ENCODE measurements at places on chromosomes 12 and 14.

DNA sequence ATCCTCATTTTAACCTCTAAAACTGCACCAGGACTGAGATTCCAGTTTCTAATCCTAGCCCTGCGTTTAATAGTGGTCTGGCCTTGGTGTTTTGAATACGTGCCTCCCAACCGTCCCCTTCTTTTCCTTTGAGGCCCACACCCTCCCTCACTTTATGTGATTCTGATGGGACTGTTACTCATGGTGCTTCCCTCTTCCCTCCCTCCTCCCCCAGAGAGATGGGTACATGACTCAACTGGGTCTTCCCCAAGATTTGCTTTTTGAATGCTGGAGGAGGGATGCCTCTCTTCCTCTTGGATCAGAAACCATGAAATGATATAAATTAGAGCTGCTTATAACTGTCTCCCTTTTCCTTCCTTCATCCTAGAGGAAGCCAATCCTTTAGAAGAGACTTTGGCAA is 8.2 kb upstream of the PPP2R5E start:
- DNase-seq, result no peak

GRCh38 chr12:49777800-49778748 is 36.7 kb downstream of the TMBIM6 start:
- DNase-seq, result peak; percentile 79

GRCh38 chr14:39469094-39469710 is 37.0 kb upstream of the FBXO33 start:
- peak; percentile 5 for DNase-seq

- no peak for DNase-seq
These were observed 1031.9 kb upstream of the LRFN5 start for GRCh38 chr14:40574780-40575179.

GRCh38 chr12:41074473-41074769 is 113.7 kb upstream of the PDZRN4 start:
- DNase-seq, result no peak

DNA sequence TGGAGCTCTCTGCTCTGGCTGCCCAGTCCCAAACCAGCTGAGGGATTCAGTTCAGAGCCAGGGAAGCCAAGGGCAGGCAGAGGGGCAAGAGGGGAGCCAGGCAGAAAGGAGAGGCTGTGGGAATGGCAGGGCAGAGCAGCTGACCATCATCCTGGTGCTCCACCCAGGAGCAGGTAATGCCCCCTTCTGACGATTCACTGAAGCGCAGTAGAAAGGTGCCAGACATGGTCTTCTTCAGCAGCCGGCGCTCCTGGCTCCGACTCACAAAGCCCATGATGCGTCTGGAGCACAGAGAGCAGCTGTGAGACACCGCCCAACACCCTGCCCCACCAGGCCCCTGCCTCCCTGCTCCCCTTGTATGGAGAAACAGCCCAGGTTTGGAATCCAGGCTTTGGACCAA is 8.0 kb downstream of the IL23A start:
- no peak for DNase-seq

DNA sequence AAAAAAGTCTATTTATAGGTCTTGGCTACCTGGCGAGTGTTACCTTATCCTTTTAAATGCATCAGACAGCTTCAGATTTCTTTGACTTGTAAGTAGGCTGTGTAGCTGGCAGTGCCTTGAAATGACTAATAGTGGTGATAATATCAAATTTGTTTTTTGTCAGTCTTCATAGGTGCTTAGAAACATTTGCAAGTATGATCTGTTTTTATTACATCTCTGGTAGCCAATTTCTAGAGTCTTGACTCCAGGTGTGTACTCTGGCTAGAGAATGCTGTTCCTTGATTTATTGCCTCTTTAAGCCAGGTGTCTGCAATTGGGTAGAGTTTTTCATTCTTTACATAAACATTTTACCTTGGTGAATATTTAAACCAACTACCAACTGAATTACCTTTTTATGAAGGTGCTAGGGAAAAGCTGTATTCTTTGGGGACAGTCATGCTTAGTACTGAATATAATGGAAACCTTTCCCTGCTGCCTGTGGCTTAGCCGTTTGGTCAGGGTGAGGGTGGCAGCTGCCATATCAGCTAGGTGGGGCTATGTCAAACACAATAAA is 32.6 kb downstream of the MLXIP start:
- DNase-seq, result no peak
